Immature natural killer cell (primary cell): ENCODE measurements at places on chromosomes 1 and 21.

GRCh38 chr1:166691476-166691875 is 147.8 kb upstream of the POGK start:
- no peak for DNase-seq

DNA sequence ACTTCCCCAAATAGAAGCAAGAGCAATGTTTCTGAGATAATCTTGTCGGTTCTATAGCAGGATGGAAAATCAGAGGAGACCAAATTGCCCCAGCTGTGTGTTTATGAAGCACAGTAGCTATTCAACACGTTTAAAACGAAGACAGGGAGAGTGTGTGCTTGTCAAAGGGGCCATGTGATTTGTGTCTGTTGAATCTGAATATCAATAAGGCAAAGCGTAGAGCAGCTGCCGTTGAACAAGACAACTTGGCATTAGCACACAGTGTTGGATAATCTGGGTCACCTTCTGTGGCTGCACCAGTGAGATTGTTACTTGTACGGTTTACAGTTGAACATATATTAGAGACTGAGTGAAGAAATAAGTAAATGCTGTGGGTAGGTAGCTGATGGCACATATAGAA is 1.0 kb downstream of the CRB1 start:
- DNase-seq: no peak

- no peak for DNase-seq
Observed at GRCh38 chr1:76140227-76140626, 65.7 kb downstream of the ST6GALNAC3 start.

- DNase-seq: no peak
Observed at GRCh38 chr1:8587784-8588183, 229.7 kb downstream of the RERE start.

DNA sequence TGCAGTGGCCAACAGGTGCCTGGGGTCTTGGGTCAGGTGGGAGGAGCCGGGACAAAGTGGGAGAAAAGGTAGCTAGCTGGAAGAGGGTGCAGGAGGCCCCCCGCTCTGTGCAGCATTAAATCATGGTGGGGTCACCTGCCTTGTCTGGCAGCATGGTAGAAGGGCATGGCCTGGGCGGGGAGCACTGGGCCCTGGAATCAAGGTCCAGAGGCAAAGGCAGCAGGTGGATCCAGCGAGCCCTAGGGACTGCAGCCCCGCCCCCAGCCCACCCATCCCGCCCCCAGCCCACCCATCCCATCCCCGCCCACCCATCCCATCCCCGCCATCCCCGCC is 16.7 kb upstream of the TTLL10 start:
- no peak for DNase-seq

GRCh38 chr1:168825129-168825528 is 96.1 kb upstream of the DPT start:
- DNase-seq: no peak

- DNase-seq: no peak
Observed at GRCh38 chr1:14686701-14687100, 88.2 kb downstream of the KAZN start.

DNA sequence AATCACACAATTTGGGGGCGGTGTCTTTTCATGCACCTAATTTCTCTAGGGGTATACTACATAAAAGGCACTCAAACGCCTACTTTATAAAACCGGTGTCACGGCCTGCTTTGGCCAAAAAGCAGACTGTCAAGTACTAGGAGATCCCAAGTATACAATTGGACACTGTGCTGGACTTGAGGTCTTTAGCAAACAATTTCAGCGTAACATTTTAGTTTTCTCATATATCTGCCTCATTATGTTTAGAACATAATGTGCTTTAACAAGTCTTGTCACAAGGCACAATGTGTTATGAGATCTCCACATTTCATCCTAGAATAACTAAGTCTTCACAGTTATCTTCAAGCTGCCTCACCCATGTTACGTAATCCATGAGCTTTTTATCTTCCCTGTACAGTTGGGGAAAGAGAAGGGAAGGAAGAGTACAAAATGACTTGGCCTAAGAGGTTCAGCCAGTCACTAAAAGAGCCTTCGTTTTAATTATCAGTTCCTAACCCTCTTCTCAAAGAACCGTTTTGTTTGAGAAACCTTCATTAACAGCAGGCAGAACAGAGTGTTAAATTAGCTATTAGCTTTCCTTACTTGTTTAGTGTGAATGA is 1.7 kb downstream of the SSX2IP start:
- DNase-seq: no peak

GRCh38 chr1:231929311-231929710 is 302.7 kb downstream of the DISC1 start:
- DNase-seq: no peak

DNA sequence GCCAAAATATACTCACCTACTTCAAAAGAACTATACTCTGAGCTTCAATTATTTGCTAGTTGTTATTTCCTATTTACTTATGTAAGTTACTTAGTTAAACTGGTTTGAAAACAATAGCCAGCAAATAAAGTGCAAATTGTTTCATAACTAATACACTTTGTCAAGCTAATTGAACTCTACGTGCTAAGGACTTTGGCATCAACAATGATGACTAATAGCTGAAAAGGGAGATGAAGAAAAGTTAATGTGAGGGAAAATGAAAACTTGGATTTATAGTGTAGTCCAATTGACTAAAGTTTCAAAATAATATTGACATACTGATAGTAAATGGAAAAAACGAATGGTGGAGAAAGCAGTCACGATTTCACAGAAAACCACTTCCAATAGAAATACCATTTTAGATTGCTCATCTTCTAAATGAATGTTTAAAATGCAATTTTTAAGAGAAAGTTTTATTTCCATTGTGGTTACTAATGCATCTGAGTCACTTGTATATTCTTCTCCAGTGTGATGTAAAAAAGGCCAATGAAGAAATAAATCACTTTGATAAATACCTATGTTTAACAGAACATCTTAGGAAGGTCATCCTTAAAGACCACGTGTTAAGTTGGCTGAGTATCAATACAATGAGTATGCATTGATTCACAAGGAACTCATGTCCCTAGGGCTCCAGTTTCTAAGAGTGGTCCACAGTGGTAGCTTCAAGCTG is 455.2 kb downstream of the LTN1 start:
- no peak for DNase-seq

DNA sequence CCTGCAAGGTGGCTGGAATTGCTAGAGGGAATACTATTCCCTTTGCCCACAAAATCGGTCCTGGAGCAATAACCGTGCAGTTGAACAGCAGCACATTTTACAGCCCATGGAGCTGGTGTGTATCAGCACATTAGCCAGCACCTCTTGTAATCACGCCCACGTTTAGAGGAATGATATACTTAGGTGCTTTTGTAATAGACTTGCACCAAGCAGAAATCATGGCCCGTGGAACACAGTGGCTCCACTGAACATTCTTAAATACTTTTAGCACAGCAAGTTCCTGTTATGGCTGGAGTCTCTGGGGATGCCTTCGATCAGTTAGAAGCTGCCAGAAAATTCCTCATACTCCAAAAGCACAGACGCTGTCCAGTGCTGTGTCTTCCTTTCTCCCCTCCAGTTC is 218.1 kb upstream of the FAM78B start:
- DNase-seq: no peak

DNA sequence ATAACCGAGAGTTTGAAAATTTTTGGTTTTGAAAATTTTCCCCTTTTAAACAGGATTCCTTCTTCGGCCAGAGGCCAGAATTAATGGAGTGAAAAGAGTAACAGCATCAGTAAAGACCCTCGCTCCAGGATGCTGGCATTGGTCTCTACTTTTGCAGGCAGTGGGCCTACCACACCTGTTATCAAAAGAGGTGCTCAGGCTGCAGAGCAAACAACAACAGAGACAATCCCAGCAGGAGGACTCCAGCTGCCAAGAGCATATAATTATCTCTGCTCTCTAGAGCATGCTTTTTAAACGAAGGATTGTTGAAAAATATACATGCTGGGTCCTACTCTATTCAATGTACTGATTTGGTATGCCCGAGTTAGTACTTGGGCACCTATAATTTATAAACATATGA is 1048.5 kb downstream of the PLA2G4A start:
- DNase-seq: no peak

DNA sequence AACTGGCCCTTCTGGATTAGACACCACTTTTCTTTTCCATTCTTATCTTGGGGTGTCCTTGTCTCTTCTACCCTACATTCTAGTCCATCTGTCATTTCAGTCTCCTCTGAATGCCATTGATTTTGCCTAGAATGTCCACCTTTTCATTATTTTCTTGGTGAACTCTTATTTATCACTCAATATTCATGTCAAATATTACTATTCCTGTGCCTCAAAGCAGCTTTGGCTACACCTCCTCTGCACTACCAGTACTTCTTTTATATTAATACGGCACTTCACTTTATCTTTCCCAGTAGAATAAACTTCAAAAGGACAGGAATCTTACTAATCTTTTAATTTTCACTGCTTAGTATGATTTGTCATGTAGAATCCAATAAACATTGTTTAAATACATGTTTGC is 186.4 kb upstream of the DPYD start:
- no peak for DNase-seq

DNA sequence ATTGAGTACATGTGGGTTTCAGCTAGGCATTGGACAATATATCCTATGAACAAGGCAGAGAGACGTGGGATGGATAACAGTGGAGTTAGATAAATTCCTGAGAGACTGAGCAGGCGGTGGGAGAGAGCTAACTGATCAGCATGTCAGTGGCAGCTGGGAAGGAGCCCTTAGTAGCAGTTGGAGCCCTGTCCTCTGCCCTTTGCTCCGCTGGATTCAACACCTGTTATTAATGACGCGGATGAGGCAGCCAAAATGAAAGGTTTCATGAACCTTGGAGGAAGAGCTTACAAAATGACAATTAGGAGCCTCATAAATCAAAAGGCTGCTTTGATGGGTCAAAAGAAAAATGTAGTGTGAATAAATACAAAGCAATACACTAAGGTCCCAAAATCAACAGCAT is 16.1 kb downstream of the UBIAD1 start:
- DNase-seq: no peak

DNA sequence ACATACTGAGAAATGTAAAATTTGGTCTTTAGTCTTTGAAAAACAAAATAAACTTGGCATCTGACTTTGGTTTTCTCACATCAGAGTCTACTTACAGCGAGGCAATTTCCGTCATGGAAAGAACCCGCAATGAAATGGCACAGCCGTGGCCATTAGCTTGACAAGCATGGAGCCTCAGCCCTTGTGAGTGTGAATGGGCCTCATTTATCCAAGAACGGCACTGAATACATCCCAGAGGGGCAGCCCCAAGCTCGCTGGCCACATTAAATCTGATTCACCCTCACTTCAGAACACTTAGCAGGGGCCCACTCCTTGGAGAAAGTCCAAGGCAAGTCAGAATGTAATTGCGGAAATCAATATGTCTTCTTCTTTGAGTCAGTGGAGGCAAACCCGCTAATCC is 64.8 kb downstream of the ERG start:
- DNase-seq: no peak

DNA sequence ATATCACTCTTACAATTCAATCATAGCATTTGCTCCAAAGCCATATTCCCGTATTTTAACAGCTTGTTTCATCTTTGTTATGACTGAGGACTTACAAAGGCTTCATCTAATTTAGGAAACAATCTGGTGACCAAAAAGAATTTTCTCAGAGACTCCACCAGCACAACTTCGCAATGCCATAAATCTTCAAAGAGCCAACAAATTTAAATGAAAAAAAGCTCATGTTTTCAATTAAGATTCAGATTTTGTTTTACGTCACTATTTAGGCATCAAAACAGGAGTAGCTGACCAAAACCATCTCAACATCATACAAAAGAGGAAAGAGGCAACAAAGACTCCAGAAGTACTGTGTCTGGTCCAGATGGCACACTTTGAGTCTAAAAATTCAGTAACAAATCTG is 373.3 kb downstream of the TTLL7 start:
- DNase-seq: no peak

- no peak for DNase-seq
Observed at GRCh38 chr1:24203404-24203803, 16.3 kb upstream of the IFNLR1 start.

GRCh38 chr1:176691251-176692228 is 228.6 kb downstream of the PAPPA2 start:
- no peak for DNase-seq

- DNase-seq: no peak
Observed at GRCh38 chr1:212060632-212061472, 25.3 kb downstream of the DTL start.

DNA sequence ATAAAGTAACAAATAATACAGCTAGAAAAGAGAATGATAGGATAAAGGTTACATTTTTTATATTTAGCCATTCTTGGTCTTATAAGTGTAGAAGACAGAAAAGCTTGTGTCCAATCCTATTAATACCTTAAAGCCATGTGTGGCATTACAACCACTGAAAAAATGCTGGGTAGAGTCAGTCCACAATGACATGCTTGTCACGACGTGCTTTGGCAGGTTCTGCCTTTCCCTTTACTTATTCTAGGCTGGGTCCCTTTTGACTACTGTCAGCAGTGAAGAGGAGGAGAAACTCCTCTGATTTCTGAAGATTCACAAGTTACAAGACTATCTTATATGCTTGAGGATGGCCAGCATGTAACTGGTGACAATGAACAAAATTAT is 14.6 kb upstream of the AIM2 start:
- DNase-seq: no peak

DNA sequence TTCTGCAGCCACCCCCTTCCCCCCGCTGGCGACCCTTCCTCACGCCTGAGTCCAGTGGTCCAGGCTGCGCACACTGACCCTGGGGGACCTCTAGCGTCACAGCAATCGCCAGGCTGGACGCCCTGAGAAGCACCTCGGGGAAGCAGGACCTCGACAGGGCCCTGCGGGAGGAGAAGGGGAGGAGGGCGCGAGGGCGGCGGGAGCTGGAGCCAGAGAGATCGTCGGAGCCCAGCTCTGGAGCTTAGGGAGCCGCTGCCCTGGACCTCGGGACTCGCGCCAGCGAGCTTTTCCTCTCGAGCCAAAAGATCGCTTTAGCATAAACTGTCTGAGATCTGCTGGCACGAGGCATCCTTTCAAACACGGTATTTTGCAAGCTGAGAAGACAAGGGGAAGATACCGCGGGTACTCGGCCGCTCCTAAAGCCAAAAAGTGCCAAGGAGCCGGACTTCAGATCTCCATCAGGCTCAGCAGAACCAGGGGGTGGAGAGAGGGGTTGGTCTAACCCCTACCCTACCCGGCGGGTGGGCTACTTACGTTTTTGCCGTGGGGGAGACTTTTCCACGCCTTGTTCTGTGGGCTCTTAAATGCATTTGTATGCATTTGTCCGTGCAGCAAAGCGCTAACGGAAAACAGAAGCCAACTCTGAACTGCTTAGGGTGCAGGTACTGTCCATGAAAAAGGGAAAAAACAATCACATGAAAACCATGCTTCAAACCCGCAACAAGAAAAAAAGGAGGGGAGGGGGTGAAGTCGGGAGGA is 586 bp downstream of the COL24A1 start:
- DNase-seq: no peak

- DNase-seq: no peak
Observed at GRCh38 chr1:5921671-5922070, 70.6 kb downstream of the NPHP4 start.
